ENCODE measurements at places on chromosomes 1 and 21.

GRCh38 chr1:70142075-70142474 is 63.3 kb downstream of the LRRC40 start:
- no peak for DNase-seq

GRCh38 chr1:150221552-150221951 is 14.4 kb downstream of the ANP32E start:
- DNase-seq, result no peak

DNA sequence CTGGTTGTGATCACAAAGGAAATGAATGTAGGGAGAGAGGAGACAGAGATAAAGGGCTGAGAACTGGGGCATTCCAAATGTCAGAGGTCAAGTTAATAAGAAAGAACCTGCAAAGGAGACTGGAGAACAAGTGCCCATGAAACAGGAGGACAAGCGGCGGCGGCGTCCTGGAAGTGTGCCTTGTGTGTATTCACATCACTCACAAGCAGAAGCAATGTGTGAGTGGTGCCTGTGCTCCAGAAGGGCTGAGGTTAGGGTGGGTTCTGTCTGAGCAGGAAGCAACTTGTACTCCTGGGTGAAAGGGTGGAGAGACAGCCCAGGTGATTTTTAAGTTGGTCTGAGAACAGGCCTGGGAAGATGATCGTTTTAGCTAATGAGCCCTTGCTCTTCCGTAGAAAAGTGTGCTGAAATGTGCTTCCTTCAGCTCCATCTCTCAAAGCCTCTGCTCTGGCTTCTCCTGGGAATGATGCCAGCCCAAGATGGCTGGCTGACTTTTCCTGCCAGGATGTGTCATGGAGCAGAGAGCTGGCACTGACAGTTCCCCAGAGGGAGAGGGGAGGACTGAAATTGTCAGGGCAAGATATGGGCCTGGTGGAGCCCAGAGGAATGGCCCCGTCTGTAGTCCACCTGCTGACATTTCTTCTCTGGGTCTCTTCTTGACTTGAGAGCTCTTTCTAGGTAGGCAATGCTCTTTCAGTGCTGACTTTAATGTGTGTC is 25.1 kb upstream of the PLEKHA6 start:
- DNase-seq, result no peak

DNA sequence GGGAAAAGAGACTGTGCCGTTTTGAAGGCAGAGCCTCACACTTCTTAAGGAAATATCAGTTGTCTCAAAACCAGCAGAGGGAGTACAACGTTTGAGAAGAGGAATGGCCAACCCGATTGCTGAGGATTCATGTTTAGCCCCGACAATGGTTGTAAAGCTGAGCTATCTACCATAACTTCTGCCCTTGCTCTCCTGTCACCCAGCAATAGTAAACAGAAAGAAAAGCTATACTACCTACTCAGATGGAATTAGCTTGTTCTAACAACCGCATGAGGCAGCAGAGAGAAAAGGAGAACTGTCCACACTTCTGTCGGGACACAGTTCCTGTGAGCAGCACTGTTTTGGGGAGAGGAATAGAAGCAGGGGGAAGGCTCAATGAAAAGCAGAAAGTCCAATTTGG is 91.2 kb downstream of the SLC45A1 start:
- no peak for DNase-seq

- no peak for DNase-seq
These were observed 321.6 kb downstream of the LMO4 start for GRCh38 chr1:87650306-87650705.

All from progenitor cell of endocrine pancreas (in vitro differentiated cells).